H9 (cell line): ENCODE measurements at places on chromosomes 1 and 21.

DNA sequence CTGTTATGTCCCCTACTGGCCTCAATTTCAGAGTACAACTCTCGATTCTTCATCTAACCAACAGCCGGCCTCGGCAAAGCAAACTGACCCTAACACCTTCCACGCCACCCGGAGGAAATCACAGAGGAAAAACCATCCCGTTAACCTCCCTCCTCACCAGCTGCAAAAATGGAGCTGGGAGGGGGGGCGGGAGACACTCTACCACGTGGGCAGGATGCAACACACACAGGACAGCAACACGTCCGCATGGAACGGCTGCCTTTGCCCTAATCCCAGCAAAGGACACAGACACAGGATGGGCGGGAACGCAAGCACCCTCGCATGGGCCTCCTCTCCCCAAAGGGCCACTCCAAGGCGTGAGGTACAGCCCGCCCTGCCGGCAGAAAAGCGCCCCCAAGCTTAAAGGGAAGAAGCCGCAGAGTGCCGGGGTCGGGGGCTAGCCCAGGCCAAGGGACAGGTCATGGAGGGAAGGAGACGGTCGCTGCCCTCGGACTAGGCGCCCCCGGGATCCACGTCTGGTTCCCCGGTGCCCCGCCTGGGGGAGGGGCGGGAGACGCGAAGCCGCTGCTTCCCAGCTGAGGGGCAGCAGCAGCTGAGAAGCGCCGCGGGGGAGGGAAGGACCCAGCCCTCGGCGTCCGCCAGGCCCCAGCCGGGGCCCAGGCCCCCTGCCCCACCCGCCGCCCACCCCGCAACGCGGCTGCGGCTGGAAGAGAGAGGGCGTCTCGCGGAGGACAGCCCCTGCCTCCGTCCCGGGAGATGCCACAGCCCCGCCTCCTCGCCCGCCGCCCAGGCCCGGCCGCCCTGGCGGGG lies 590 bp downstream of the FOXJ3 start:
- peak; percentile 72 for DNase-seq

DNA sequence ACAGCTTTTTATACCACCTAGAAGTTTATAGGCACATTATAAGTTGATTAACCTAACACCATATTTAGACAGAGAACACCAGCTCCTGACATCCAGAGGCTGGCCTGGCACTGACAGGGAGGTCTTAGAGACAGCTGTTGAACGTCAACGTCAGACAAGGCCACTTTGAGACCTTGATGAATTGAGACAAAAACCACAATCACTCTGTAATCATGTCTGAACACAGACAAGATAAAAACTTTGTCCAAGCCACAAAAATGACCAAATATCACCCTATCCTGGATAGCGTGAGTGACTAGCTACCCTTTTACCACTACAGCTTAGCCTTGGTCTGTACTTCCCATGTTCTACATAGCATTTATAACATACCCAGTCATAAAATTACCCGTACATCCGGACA lies 403.6 kb upstream of the CHRM3 start:
- DNase-seq, result no peak

DNA sequence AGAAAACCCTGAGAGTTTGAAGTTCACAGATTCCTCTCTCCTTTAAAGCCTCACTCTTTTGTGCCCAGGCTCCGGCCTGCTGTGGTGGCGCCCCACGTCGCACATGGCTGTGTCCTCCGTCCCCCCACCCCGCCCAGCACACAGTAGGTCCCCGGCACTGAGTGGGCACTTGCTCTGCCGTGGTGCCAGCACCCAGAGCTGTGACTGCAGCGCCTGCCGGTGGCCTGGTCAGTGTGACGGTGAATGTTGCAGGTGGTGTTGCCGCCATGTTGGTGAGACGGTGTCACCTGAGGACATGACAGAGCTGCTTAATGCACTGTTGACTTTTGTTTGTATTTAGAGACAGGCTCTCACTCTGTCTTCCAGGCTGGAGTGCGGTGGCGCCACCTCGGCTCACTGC lies 3.4 kb downstream of the ATAD3C start:
- no peak for DNase-seq

DNA sequence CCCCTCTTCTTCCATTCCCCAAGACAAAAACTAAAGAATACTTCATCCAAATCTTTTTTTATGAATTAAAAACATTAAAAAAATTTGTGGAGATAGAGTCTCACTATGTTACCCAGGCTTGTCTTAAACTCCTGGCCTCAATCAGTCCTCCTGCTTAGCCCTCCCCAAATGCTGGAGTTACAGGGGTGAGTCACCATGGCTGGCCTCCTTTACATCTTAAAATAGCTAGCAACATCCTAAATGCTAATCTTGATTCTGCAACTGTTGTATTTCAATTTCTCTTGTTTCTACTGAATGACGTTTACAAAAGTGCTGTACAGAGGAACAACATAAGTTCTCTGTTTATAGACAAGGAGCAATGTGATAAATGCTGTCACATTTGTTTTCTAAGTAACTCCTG lies 483.5 kb downstream of the ADGRL2 start:
- no peak for DNase-seq

- DNase-seq, result no peak
These were observed 43.0 kb upstream of the RAP1A start for GRCh38 chr1:111576547-111576946.

GRCh38 chr1:109874445-109874844 lies 36.2 kb upstream of the CSF1 start:
- DNase-seq, result no peak

- no peak for DNase-seq
These were observed 10.0 kb downstream of the RNF187 start for GRCh38 chr1:228497206-228497605.

DNA sequence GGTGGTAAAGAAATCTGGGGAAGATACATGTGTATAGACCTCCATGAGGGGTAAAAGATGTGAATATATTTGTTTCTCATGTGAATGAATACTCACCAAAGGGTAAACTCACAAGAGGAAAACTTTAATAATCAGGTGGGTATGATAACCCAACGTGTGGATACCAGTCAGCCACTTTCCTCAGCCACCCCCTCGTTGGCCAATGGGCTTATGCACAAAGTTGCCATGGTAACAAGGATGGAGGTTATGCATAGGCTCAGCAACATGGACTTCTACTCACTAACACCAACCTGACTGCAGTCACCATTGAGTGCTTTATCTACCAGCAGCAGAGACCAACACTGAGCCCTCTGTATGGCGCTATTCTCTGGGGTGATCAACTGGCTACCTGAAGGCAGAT lies 424.4 kb downstream of the DUSP10 start:
- no peak for DNase-seq

DNA sequence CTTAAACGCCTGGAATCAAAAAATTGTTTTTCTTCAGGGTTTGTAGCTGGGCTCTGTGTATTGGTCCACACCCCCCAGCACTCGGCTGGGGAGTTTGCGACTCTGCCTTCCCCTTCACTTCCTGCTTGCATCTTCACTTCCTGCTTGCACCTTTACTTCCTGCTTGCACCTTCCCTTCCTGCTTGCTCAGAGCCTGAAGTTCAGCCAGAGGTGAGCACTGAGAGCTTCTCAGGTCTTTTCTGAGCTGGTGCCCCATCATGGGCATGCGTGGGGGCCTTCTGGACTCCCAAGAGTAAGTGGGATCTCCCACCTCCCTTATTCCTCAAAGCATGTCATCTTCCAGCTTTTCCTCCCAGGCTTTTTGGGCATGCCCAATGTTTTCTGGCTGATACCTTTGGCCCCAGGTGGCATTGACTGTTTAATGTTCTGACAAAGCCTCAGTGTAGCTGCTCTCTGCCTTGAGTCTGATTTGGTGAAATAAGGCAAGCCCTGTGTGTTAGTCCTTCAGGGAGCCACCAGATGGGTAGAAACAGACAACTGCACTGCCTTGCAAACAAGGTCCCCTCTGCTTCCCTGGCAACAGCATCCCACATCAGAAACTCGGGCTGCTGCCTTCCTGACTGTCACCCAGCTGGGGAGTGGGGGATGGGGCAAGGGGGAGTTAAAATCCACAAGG lies 3.5 kb downstream of the KRTAP10-2 start:
- no peak for DNase-seq

DNA sequence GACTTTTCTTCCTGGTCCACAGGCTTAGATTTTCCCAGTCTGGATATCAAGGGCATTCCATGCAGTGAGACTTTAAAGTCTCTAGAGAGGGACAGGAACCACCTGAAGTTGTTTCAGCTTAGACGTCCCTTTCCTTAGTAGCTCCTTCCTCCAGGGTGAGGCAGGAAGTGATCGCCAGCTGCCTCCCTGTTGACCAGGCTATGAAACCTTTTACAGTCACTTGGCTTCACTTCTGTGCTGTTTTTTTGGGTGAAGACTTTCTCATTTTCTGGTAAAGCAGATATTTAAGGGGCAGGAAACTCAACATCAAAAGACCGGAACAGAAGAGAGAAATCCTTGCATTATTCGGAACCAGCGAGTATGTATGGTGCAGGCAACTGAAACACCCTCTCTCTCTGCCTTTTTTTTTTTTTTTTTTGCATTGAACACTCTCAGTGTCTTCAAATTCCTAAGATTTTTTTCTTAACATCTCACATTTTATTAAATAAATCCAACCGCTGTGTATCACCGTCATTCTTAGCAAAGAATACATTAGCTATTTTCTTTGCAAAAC lies 234.6 kb upstream of the IRF2BP2 start:
- DNase-seq, result no peak

DNA sequence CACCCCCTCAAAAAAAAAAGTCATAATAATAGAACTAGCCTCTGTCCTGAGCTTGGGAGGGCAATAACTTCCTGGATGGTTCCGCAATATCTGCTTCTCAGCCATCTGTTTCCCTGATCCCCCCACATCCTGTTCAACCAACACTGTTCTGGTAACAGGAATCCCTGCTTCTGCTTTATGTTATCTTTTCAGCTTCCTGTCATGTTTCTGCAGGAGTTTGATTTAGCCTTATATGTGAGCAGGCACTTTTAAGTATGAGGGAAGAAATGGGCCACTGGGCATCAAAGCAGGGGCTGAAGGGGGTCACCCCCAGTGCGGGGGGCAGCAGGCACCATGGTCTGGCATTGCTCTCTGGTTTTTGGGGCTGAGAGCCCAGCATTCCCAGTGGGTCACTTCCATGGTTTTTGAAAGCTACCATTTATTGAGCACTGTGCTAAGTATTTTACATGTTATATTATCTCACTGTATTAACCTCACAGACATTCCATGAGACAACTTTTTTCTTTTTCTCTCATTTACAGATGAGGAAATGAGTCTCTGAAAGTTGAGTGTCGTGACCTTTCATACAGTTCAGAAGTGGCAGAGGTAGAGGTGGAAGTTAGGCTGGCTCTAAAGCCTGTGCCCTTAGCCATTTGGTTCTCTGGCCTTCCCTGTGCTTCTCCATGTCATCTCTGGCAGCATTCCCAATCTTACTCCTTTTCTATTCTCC lies 61.9 kb downstream of the DNTTIP2 start:
- DNase-seq, result no peak
